ENCODE measurements at places on chromosomes 12 and 14.

- DNase-seq: no peak
Measured at GRCh38 chr12:132117558-132117875, 26.6 kb downstream of the DDX51 start.

DNA sequence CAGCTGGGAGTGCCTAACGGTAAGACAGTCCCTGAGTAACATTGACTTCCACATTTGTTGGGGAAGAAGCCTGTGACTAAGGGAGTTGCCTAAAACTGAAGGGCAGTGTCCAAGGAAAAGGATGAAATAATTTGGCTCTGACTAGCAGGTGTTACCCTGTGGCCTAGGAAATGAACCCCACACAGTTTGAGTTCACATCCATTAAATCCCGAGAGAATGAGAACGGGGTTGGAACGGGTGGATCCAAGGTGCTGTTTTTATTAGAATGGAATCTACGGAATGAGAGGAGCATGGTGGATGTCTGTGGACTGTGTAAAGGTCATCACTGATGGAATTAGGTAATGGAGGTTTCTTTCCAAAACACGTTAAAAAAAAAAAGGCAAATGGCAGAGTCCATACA is 324.0 kb downstream of the MED13L start:
- DNase-seq: no peak

- no peak for DNase-seq
Measured at GRCh38 chr14:85038526-85039352, 491.2 kb upstream of the FLRT2 start.

DNA sequence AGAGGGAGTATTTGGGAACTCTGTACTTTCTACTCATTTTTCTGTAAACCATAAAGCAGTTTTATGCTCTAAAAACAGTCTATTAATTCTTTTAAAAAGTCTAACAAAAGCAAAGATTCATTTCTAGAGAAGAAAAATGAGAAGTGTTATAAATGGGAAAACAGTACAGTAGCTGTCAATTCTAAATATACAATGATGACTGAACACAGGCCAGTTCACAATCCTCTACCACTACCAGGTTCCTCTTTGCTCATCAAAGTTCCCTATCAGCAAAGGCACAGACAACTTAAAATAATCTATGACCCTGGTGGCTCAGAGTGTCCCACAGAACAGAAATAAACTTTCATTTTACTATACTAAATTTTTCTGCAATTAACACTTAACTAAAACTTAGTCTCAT is 12.5 kb downstream of the NAA25 start:
- DNase-seq: no peak

DNA sequence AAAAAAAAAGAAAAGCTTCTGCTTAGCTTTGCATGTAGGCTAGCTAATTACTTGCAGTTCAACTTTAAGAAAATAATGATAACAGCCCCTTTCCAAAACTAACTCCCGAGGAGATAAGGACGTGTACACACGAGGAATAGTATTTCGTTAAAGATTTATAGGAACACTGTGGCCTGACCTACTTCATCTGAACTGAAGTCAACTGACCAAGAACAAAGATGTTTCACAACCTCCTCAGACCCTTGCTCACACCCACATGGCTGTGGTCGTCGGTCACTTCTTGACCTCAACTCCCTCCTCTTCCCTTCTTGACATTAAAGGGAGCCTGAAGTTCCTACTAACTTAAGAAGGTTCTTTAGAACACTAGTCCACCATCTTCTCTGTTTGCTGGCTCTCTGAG is 25.3 kb upstream of the FAM181A start:
- no peak for DNase-seq

GRCh38 chr12:26032719-26033241 is 74.3 kb downstream of the RASSF8 start:
- DNase-seq: no peak

DNA sequence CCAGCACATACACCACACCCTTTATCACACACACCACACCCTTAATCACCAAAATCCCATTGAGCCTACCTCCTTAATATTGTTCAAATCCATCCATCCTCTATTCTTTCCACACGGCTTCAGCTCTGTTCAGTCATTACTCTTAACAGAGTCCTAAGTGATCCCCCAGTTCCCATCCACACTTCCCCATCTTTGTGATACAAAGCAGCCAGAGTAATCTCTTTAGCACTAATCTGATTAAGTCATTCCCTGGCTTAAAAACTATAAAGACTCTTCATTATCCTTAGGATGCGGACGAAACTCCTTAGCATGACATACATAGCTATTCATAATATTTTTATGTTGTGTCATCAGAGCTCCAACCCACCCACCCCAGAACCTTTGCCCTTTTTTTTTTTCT is 14.7 kb upstream of the MFAP5 start:
- no peak for DNase-seq

- no peak for DNase-seq
Measured at GRCh38 chr12:7711133-7711532, at the start of gene DPPA3. TSS of gene DPPA3 (plus strand) at chr12:7711433. CDS start at chr12:7711571, 138 bp downstream.

- no peak for DNase-seq
Measured at GRCh38 chr14:78074561-78074960, 95.6 kb upstream of the NRXN3 start.

- DNase-seq: no peak
Measured at GRCh38 chr12:24226745-24227350, 277.4 kb upstream of the SOX5 start.

DNA sequence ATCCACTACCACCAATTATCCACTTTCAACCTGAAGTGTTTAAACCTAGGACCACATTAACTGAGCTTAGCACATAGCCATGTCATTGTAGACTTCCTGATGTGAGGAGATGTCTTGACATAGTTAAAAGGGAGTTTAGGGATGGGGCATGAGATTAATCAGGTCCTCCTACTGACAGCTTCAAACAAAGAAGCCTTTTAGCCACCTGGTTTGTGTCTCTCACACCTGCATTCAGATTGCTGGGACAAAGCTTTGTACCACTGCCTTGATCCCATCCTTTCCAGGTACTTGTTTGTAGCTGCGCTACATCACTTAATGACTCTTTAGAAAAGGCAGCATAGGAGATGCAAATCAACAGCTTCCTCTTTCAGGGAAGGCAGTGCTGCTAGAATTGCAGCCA is 340.7 kb upstream of the DDHD1 start:
- no peak for DNase-seq

DNA sequence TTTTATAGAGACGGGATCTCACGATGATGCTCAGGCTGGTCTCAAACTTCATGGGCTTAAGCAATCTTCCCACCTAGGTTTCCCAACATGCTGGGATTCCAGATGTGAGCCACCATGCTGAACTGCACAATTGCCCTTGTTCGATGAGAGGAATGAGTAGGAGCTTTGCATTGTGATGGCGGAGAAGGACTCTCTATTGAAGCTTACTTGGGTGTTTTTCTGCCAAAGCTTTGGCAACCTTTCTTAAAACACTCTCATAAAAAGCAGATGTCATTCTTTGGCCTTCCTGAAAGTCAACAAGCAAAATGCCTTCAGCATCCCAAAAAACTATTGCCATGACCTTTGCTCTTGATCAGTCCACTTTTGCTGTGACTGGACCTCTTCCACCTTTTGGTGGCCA is 904.8 kb upstream of the TMEM132C start:
- no peak for DNase-seq

GRCh38 chr14:68841016-68841809 is 48.3 kb upstream of the ZFP36L1 start:
- DNase-seq: no peak

GRCh38 chr12:5921027-5921909 is 23.8 kb downstream of the ANO2 start:
- no peak for DNase-seq

GRCh38 chr12:54128416-54128815 is 60.4 kb downstream of the SMUG1 start:
- DNase-seq: no peak

DNA sequence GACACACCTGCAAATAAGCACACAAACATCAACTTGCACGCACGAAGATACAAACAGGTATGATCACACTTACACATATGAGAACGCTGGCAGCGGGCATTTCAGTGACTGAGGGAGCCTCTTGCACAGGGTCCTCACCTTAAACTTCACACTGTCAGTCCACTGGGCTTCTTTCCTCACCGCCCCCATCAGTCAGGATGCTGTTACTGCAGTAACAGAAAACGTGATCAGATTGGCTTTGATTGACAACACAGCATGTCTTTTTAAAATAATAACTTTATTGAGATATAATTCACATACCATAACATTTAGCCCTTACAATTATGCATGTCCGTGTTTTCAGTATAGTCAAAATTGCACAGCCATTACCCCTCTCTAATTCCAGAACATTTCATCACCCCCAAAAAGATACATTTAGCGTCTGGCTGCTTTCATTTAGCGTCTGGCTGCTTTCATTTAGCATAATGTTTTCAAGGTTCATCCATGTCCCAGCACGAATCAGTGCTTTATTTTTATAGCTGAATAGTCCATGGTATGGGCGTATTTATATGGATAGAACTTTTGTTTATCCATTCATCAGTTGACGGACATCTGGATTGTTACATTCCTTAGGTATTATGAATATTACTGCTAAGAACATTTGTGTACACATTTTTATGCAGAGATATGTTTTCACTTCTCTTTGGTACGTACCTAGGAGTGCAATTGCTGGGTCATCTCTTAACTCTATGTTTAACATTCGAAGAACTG is 8.4 kb downstream of the CCDC197 start:
- DNase-seq: peak; percentile 60

DNA sequence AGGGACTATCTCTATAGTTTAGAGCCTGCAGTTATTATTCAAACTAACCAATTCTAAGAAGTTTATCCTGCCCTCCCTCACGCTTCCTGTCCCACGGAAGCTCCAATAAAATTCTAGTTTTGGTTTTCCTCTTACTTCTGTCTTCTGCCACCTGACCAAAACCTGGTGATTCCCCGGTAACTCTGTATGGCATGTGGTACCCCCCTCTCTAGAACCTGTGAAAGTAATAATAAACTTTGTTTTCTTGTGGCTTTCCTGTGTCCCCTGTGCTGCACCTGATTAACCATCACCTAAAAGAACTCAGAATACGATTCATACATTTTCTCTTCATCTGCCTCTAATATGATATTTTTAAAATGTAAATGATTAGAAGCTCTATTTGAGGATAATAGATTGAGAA is 379.8 kb downstream of the APAF1 start:
- no peak for DNase-seq

DNA sequence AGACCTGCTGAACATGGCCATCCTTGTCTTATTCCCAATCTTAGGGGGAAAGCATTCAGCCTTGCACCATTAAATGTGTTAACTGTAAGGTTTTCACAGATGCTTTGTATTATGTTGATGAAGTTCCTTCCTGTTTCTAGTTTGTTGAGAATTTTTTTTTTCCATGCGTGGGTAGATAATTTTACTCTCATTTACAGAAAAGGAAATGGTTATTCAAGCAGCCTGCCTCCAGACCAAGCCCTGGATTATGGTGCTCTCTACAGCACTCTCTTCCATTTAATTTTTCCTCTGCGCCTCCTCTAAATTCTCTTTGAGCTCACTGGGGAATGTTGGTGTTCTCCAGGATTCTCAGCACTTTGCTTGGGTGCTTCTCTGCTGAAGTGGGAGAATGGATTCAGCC is 179.3 kb upstream of the PZP start:
- no peak for DNase-seq

DNA sequence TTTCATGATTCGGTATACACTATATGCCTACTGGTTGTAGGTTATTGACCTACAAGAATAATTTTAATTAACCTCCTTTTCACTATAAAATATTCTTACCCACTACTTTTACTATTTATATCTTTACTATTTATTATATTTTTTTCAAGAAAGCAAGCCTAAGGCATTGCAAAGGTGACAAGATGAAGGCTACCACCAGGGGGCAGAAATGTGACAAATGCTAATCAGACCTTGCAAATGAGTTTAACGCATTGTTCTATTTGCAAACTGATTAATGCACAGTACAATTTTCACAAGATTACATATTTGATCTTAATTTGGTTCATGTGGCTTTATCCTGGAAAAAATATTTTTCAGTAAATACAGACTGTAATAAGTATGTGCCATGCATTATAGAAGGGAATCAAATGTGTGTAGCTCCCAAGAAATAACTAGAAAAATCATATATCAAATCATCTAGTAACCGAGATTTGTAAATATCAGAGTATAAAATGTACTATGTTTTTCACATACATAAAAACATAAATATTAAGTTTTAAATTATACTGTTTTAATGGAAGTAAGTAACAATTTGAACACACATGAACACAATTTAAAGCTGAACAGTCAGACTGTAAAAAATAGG is 107.0 kb downstream of the ADAMTS20 start:
- peak; percentile 55 for DNase-seq

DNA sequence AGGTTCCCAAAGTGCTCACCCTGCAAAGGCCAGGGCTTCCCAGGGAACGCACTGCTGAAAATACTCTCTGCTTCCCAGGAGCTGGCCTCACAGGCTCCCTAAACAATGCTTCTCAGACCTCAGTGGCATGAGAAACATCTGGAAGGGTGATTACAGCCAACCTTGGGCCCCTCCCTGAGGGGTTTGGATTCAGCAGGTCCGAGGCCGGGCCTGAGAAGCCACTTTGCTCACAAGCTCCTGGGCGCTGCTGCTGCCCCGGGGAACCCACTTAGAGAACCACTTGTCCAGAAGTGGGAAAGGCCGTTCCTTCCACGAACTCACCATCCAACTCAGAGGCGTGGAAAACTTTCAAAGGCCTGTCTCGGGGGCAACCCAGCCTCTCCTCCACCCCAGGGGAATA is 130.5 kb downstream of the PIWIL1 start:
- no peak for DNase-seq

- DNase-seq: no peak
Measured at GRCh38 chr12:128361400-128361995, 94.5 kb downstream of the TMEM132C start.

DNA sequence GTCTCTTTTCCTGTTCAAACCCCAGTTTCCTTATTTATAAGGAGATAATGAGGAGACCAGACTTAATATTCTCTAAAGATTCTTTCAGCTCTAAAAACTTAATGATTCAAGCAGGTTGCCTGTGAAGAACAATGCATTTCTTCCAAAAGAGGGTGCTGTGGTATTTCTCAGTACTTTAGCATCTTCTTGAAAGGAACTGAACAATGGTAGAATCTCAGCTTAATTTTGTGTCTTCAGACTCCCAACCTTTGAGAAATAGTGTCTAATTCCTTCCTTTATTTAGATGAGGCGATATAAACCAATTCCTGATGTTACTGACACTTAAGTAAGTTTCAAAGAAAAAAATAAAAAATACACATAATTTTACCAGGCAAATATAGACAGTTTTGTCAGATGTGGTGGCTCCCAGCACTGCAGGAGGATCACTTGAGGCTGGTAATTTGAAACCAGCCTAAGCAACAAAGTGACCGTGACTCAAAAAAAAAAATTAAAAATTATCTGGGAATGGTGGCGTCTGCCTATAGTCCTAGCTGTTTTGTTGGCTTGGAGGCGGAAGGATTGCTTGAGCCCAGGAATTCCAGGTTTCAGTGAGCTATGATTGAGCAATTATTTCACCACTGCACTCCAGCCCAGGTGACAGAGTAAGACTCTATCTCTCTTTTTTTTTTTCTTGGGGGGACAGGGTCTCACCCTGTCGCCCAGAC is 76.9 kb upstream of the PSMA6 start:
- DNase-seq: no peak

- DNase-seq: no peak
Measured at GRCh38 chr12:124319368-124320050, 24.6 kb downstream of the RFLNA start.

All from activated CD8-positive, alpha-beta memory T cell treated with anti-CD3 and anti-CD28 coated beads, Interleukin-2, amount 10 ng/mL, durations not matched to agents 7 days and 5 days (primary cell).